Activated gamma-delta T cell (primary cell): ENCODE measurements at places on chromosomes 6 and 20.

DNA sequence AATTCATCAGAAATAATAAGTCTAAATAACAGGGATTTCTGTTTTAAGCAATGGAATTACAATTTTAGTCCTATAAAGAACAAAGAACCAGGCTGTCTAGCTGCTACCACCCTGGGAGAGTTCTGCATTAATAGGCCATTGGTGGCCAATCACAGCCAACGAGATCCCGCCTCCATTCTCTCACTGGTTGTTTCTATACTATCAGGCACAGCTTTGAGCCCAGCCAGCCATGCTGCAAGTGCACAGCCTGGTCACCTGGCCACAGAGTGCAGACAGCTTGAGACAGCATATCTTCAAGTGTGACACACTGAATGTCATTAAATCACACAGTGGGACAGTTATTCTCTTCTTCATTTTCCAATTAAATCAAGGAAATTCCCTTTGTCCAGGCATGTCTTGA, 16.1 kb upstream of the RAB22A start:
- DNase-seq, result no peak

DNA sequence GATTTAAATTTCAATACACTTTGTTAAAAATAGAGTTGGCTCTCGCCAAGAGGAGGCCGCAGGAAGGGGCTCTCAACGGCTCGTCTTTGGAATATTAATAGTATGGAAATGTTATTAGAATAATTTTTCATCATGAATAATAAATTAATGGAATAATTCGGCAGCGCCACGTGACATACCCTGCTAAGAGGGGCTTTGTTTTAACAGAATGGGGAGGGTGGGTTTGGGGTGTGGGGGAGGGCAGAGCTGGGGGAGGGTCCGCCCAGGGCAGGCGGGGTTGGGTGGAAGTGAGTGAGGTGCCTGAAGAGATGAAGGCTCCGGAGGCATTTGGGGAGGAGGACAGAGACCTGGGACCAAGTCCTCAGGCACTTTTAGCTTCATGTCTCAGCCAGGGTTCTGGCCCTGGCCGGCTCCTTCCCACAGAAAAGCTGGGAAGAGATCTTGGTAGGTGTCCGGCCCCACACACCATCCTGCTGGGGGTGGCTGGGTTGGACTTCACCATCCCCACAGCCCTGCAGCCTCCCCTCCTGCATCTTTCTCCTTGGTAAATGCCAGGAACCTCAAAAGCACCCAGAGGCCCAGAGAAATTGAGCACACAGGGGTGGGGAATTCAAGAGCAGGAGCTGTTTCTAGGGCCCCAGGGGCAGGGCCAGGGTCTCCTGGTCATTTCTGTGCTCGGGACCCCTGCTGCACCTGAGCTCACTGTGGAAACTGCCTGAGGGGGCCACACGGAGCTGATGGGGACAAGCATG, 93.6 kb upstream of the BHLHE23 start:
- no peak for DNase-seq

GRCh38 chr20:37947943-37948342, 45.0 kb downstream of the VSTM2L start:
- no peak for DNase-seq

DNA sequence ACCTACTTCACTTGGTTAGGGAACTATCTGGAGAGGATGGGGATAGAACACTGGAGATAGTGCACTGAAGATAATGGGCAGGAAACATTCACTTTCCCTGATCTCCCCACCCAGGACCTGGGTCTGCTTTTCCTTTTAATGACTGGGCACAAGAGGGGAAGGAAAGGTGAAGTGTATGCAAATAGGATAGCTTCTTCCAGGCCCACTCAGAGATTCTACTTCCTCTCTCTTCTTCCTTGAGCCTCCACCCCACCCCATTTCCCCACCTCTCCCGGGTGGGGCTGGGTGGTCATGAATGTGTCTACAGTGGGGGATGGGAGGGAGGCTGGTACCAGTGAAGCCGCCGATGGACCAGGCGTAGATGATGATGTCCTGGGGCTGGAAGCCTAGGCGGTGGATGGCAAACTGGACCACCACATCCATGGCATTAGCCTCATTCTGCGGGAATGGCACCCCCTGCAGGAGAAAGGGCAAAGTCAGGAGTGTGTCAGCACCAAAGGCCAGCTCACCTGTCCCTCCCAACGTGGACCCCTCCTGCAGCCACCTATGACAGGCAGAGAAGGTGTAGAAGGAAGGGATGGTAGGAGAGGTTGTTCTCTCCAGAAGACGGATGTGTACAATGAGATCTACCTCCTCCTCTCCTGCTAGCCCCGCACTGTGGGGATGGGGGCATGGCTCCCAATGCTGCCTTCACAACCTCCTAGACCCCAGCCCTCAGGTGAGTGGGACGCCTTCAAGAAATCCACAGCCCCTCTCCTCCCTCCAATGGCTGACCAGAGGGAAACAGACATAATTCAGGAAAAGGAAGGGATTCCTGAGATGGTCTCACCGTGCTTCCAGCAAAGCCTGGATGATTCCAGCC, 8.6 kb upstream of the LY6G5C start:
- DNase-seq, result no peak

- no peak for DNase-seq
Measured at GRCh38 chr6:68040780-68041179, 594.3 kb upstream of the ADGRB3 start.

DNA sequence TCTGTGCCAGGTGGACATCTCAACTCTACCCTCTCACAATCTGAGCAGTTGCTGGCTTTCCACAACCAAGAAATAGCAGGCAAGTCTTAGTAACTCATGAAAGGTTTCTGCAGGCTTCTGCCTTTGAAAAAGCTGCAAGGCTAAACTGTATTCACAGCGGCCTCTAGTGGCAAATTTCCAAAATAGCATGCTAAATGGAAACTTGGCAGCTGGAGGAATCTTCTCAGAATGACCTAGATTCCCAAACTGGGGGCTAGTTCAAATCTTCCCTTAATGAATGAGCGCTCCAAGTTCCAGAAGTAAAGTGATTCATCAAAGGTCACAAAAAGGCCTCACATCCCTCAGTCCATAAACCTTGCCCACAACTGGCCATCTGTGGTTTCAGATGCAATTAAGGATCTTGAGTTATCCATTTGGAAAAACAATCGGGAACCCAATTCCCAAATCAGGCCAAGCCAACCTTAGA, 11.9 kb upstream of the CPNE5 start:
- DNase-seq, result no peak

DNA sequence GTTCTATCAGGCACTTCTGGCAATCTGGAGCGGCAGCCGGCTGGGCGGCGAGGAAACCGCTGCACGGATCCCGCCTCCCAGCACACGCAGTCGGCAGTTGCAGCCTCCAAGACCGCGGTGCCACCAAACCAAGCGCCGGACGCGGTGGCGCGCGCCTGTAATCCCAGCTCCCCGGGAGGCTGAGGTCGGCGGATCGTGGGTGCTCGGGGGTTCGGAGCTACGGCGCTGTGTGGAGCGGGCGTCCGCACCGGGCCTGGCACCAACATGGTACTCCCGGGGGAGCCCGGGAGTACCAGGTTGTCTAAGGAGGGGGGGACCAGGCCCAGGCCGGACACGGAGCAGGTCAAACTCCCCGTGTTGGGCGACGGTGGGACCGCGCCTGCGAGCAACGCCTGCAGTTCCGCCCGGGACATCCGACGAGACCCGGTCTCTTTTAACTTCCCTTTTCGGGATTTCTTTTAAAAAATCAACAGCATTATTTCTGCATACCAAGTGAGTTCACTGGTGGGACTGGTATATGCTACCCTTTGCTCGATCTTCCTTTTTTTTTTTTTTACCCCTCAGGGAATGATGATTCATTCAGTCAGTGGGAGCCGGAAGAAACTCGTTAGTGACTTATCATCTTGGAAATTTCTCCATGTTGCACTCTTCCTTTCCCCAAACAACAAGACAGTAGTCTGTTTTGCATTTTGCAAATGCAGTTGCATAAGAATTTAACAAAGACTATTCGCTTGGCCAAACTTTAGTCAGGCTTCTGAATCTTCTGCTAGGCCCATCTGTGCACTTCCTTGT, 27.6 kb downstream of the ZNF311 start:
- DNase-seq, result peak; percentile 12

DNA sequence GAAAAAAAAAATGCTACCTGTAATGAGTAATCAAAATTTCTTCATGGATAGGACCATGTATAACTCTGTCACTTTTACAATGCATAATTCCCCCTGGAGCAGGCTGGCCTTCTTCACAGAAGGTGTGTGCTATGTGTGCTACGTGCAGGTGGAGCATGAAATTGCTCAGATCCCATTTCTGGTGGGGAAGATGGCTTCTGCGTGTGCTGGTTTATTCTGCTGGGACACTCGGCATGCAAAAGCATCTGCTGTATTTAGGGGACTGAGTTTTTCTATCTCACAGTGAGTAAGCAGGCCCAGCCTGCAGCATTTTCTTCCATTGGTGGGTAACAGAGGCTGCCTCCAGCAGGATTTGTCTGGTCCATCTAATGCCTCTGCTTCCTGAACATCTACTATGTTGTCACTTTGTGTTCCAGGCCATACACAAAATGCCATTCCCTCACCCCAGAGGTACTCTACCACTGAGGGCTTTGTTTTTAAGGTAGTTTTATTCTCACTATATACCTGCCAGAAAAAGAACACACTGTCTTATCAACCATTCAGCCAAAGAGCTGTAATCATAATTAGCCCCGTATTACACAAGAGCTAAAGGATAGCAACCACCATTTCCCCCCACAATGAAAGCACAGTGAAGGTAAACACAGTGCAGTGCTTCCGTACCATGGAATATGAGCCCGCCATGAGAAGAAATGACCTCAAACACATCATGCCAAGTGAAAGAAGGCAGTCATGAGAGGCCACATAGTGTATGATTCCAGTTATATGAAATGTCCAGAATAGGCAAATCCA, 62.4 kb downstream of the SYNDIG1 start:
- DNase-seq, result no peak

DNA sequence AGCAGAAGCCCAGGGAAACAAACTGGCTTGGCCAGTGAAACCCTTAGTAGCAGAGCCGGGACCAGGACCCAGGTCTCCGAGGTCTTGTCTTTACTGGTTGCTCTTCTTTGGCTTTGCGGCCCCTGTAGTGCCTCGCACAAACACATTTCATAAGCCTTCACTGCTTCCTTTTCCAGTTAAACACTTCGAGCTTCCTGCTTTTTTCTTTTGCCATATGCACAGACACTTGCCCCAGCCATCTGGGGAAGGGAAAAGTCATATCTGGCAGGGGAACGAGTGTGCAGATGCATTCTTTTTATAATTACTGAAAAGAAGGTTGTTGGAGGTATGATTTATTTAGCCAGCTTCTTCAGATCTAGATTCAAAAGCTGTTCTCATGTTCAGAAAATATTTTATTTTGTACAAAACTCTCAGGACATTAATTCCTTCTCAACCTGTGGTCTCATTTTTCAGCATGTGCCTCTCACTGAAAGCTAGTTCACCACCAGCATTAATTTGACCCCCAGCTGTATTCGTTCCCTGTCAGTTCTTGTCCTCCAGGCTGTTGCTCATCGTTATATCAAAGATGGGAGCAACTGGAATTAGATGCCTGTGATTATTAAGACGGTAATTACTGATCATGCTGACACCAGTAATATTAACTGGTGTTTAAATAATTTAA, 19.2 kb downstream of the KLHL32 start:
- no peak for DNase-seq

DNA sequence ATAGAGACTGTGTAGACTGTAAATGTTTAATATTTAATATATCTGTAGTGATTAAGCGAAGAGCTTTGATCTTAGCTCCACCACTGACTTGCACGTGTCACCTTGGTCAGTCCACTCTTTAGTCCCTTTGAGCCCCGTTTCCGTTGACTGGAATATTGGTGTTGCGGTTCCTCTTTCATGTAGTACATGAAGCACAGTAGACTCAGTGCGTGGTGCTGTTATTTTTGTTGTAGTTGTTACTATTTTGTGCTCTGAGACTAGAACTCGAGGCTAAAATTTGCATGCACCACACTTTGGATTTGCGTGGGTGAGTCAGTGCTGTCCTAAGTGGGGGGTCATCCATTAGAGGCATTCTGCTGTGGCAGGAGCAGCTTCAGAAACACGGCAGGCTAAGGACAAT, 291.4 kb downstream of the QKI start:
- no peak for DNase-seq

- no peak for DNase-seq
Measured at GRCh38 chr6:47344022-47344421, 34.3 kb upstream of the TNFRSF21 start.

DNA sequence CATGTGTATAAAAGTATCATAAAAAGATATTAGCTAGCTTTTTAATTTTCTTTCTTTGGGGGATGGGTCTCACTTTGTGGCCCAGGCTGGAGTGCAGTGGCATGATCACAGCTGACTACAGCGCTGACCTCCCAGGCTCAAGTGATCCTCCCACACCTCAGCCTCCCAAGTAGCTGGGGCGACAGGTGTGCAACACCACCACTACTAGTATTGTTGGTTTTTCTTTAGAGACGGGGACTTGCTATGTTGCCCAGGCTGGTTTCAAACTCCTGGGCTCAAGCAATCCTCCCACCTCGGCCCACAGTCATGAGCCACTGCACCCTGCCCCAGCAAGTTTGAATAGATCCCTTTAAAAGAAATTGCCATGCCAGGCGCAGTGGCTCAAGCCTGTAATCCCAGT, 6.5 kb downstream of the TCFL5 start:
- no peak for DNase-seq

DNA sequence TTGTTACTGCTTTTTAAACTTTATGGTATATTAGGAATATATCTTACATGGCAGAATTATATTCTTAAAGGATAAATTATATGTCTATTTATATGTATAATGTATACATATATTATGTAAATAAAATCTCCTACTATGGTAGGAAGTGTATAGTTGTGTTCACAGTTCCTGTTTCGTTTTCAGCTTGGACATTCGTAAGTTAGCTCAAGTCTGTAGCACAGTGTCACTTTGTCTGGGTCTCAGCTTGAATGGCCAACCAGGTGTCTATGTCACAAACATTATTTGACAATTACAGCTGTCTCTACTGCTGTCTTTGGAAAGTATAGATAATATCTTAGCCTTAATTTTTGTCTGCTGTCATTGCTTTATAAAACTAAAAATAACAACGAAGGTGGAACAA, 303.9 kb downstream of the CDKAL1 start:
- DNase-seq, result no peak

GRCh38 chr20:6744805-6745204, 22.7 kb upstream of the BMP2 start:
- no peak for DNase-seq

- no peak for DNase-seq
Measured at GRCh38 chr20:57835588-57836455, 126.0 kb upstream of the PMEPA1 start.

DNA sequence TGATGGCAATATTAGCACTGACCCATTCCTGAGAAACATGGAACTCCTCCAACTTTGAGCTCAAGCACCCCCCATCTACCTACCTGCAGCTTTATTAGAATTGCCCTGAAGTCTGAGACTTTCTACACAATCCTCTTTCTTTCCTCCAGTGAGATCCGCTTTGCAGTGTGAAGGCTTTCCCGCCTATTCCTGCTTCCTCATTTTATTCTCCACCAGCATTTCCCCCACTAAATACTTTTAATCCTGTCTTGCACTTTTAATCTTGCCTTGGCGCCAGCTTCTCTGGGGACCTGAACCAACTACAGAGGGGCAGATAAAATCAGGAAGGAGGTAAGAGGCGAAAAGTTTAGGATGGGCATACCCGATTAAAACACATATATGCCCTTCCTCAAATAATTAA, 178.1 kb upstream of the PRDM1 start:
- DNase-seq, result no peak

- no peak for DNase-seq
Measured at GRCh38 chr6:6747371-6747770, 158.9 kb downstream of the LY86 start.
